NCI-H2029 treated with DMSO at 0.1 percent for 48 hours (cell line): ENCODE measurements at places on chromosomes 6 and 20.

- DNase-seq, result no peak
These were observed 42.4 kb upstream of the EPB41L1 start for GRCh38 chr20:36112112-36112511.

DNA sequence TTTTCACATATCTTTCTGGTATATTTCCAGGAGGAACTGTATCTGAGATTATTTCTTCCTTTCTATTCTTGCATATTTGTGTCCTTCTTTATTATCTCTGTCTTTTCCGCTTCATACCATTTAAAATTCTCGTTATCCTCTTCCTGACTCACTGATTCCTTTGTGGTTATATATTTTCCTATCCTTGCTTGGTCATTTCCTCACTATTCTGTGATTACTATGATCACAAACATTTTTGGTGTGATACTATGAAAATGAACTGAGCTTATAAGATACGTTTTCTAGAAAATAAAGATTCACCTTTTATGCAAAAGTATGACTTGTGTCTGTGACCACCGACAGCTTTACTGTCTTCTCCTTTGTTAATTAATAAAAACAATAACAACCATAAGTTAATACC is 26.5 kb upstream of the MYCT1 start:
- no peak for DNase-seq

- DNase-seq, result no peak
These were observed 112.2 kb upstream of the ADTRP start for GRCh38 chr6:11890849-11891248.

GRCh38 chr6:46440141-46440540 is 51.1 kb downstream of the RCAN2 start:
- no peak for DNase-seq

DNA sequence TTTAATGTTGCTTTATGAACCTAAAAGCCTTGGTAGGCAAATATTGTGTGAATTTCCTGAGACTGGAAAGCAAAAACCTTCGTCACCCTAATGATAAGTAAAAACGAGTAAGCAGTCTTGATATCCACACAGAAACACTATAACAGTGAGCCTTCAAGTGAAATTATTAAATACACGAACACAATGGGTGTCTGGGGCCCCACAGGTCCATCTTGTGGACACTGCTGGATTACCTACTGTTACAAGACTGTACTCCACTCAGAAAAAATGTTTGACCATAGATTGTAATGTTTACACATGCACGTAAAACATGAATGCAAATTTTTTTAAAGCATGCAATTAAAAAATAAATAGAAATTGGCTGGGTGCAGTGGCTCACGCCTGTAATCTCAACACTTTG is 466.9 kb downstream of the CD83 start:
- DNase-seq, result no peak

GRCh38 chr6:11414176-11414963 is 123.2 kb upstream of the TMEM170B start:
- DNase-seq, result no peak

GRCh38 chr20:16411361-16411760 is 161.9 kb downstream of the KIF16B start:
- no peak for DNase-seq

- DNase-seq, result no peak
These were observed 162.7 kb downstream of the KCNQ5 start for GRCh38 chr6:72784581-72784980.

- DNase-seq, result no peak
These were observed 437 bp downstream of the CD40 start for GRCh38 chr20:46118481-46119020.

- DNase-seq, result no peak
These were observed 5.2 kb downstream of the SLC35D3 start for GRCh38 chr6:136927292-136927691.

- no peak for DNase-seq
These were observed 50.5 kb upstream of the TRIM26 start for GRCh38 chr6:30263734-30264133.

- no peak for DNase-seq
These were observed 57.4 kb upstream of the PROKR2 start for GRCh38 chr20:5374171-5374570.

GRCh38 chr6:111482188-111482958 is 645 bp downstream of the REV3L start:
- no peak for DNase-seq

GRCh38 chr6:138231381-138231886 is 13.1 kb upstream of the PBOV1 start:
- DNase-seq, result peak; percentile 51

- no peak for DNase-seq
These were observed 139.0 kb downstream of the PRDM13 start for GRCh38 chr6:99745651-99746050.

DNA sequence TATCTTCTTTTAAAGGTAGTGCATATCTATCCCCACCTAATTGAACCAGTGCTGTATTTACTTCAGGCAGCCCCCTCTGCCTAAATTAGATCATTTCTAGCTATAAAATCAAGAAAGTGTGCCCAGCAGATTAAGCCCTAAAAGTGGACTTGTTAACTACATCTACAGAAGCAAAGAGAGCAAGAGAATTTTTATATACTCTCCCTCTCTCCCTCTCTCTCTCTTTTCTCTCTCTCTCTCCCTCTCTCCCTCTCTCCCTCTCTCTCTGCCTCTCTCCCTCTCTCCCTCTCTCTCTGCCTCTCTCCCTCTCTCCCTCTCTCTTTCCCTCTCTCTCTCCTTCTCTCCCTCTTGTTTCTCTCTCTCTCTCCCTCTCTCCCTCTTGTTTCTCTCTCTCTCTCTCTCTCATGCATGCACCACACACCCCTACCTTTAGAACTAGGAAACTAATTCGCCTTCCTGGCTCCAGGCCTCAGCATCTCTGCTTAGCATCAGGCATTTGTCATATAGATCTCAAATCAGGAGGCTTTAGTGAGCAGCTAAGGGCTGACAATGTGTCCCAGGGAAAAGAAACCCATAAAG is 71.4 kb downstream of the FOXA2 start:
- DNase-seq, result no peak

- no peak for DNase-seq
These were observed 99.0 kb downstream of the GMPR start for GRCh38 chr6:16337295-16337975.
